SW 1271 (cell line): ENCODE measurements at places on chromosomes 5 and 9.

DNA sequence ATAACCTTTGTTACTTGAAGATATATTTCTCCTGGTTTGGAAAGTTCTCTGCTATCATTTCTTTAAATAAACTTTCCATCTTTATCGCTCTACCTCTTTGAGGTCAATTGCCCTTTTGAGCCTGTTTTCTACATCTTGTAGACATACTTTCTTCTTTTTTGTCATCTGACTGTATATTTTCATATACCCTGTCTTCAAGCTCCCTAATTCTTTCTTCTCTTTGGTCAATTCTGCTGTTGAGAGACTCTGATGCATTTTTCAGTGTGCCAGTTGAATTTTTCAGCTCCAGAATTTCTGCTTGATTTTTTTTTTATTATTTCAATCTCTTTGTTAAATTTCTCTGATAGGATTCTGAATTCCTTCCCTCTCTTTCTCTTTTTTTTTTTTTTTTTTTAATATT, 511.2 kb upstream of the GRAMD2B start:
- no peak for DNase-seq

DNA sequence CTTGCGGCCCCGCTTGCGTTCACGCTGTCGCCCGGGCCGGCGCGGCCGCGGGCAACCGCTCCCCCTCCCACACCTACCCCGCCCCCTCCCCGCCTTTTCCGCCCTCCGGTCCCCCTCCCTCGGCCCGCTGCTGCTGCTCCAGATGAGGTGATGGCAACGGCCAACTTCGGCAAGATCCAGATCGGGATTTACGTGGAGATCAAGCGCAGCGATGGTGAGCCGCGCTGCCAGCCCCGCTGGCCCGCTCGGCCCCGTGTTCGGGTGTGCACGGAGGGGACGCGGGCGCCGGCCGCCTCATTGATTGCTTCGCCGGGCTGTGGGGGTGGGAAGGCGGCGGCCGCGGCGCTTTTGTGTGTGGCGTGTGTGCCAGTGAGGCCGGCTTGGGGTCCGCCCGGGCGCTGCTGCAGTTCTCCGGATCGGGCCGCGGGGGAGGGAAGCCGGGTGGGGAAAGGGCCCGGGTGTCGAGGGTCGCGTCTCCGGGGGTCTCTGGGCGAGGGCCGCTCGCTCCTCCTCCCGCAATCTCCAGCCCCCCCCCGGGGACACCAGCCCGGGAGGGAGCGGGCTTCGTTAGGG, 403 bp downstream of the KIF2A start:
- no peak for DNase-seq

- no peak for DNase-seq
Measured at GRCh38 chr5:126066836-126067235, 356.4 kb upstream of the GRAMD2B start.

DNA sequence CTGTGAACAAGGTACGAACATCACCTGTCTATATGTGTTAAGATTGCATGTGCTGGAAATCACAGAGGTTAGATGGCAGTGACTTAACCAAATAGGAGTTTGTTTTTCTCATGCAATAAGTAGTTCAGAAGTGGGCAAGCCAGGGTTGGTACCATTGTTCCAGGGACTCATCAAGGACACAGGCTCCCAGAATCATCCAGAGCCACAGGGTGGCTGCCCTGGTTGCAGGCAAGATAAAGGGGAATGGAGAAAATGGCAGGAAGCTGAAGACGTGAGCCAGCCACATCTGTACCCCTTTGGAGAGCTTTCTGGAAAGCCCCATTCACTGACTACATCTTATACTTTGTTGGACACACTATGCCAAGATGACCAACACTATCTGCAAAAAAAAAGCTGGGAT, 126.0 kb upstream of the IL12B start:
- no peak for DNase-seq

- DNase-seq: no peak
Measured at GRCh38 chr5:118529361-118530144, 458.8 kb downstream of the DTWD2 start.

- no peak for DNase-seq
Measured at GRCh38 chr5:68232277-68232676, 16.7 kb downstream of the PIK3R1 start.

GRCh38 chr9:4298255-4299004, 1.4 kb downstream of the GLIS3 start:
- no peak for DNase-seq

GRCh38 chr5:168989731-168990505, 311.0 kb downstream of the SLIT3 start:
- DNase-seq: no peak

DNA sequence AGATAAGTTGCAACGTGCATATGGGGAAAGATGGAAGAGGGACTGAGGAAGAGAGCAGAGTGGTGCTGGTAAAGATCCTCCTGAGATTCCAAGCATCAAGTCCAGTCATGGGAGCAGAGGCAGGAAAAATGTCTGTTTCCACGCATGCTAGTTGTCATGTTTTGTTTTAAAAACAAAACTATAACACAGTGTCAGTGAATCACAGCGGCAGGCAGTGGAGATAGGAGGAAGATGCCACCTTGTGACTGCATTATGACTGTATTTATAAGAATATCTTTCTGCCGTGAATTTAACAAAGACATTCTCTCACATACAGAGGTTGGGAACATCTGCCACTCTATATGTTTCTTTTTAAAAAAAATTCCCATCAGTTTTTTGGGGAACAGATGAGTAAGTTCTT, 3.7 kb upstream of the SVEP1 start:
- no peak for DNase-seq

GRCh38 chr5:62001640-62002039, 304.4 kb upstream of the KIF2A start:
- DNase-seq: no peak

GRCh38 chr5:130692770-130693169, 472.3 kb downstream of the HINT1 start:
- no peak for DNase-seq

DNA sequence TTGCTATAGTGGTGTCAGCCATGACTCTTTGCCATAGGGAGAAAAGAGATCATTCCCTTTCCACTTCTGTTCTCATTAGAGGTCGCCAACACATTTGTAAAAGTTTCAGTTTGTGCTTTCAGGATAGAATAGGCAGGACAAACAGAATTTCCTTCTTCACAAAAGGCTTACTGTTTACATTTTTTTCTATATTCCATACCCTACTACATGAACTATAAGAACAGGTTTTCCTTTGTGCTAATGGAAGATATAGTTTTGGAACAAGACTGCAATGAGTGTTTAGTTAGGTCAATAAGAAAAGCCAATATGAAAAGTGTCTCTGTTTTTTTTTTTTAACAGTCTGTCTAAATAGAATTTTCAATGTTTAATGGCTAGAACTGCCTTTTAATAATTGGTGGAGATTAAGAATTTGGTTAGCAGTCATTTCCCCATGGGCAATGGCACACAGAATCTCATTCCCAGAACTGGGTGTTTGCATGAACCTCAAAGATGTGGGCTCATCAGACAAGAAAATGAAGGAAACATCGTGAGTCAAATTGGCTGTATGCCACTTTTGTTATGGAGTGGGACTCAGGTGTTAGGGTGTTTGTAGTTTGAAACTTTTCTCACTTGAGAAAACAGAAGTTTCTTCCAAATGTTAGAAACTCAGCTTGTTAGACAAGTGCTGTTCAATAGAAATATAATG, 75.2 kb upstream of the PRLR start:
- DNase-seq: no peak

GRCh38 chr9:109907810-109908458, 127.9 kb downstream of the PALM2AKAP2 start:
- DNase-seq: no peak

DNA sequence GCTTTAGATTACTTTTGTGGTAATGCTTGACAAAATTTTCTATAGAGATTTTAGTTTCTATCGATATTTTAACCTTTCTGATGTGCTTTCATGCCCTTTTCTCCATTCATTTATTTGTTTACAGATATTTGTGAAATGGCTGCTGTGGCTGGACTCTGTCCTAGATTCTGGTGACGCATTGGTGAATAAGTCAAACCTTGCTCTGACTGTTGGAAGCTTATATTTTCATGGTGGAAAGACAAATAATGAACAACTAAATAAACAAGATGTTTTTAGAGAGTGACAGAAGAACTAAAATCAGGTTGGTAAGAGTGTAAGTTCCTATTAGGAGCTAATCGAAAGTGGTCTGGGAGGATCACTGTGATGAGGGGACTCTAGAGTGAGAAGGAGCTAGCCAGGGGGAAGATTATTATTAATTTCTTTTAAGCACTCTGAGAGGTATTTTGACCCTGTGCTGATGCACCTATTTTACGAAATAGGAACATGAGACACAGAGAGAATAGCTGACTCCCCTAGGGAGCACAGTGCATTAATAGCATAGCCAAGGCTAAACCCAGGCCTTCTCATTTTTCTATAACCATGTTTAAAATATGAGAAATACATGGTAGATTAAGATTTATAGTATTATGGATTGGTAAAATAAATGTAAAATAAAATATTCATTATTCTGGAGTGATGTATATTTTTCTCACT, 411.9 kb upstream of the ARRDC3 start:
- DNase-seq: no peak

GRCh38 chr5:151104795-151105194, 24.0 kb upstream of the TNIP1 start:
- DNase-seq: no peak

GRCh38 chr9:96615411-96615810, 4.2 kb downstream of the CDC14B start:
- no peak for DNase-seq
